ENCODE measurements at places on chromosomes 11 and 22.

DNA sequence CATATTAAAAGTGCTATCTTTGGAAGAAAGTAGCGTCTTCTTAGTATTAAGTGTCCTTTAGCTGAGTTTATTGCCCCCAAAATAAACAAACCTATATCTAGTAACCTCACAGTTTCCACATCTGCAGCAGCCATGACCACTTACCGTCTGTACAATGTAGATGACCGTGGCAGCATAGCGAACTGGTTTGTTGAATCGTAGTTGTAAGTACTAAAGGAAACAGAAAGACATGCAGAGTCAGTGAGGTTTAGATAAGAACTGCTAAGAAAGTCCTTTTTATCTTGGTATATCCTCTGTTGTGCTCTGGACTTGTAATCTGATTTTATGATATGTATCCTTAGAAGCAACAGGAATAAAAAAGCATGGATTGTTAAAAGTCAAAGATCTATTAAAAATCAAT is 9.4 kb downstream of the SLC5A12 start:
- no peak for DNase-seq

DNA sequence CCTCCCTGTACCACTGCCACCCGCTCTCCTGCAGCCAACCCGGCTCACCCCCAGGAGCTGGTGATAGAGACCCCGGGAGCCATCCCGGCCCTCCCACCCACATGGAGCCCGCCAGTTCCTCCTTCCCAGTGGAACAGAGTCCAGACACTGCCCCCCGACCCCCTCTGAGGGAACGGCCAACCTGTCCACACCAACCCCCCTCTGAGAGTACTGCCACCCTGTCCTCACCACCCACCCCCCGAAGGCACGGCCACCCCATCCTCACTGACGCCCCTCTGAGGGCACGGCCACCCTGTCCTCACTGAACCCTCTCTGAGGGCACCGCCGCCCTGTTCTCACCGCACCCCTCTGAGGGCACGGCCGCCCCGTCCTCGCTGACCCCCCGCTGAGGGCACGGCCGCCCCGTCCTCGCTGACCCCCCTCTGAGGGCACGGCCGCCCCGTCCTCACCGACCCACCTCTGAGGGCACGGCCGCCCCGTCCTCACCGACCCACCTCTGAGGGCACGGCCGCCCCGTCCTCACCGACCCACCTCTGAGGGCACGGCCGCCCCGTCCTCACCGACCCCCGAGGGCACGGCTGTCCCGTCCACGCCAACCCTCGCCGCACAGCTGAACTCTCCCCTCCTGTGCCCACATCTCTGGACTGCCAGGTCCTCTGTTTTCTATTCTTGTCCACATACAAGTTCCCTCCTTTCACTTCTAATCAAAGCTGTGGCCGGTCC is 18.0 kb downstream of the TOLLIP start:
- DNase-seq = no peak

- DNase-seq = peak; percentile 45
These were observed 77.2 kb upstream of the AKIP1 start for GRCh38 chr11:8833568-8834315.

DNA sequence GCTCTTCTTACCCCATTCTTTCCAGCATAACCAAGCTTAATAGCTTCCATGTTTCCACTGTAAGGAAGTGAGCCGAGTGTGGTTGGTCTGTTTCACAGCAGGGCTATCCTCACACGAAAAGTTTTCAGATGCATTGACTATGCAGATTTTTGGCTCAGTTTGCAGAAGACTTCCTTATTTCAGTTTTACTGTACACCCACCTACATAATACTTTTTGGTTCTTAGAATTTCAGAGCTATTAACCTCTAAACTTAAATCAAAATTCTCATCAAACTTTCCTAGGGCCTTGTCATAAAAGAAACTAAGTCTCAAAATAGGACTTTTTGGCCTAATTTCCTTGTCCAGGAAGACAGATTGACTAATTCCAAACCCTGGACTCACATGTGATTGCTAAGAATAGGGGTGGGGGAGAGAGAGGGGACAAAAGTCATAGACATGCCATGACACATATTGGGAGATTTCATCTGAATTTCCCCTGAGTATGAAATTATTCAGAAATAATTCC is 7.3 kb upstream of the EHF start:
- peak; percentile 93 for DNase-seq

GRCh38 chr11:46899501-46900025 is 18.8 kb downstream of the LRP4 start:
- no peak for DNase-seq

- peak; percentile 56 for DNase-seq
These were observed 23.5 kb downstream of the SPATA19 start for GRCh38 chr11:133821776-133822175.

DNA sequence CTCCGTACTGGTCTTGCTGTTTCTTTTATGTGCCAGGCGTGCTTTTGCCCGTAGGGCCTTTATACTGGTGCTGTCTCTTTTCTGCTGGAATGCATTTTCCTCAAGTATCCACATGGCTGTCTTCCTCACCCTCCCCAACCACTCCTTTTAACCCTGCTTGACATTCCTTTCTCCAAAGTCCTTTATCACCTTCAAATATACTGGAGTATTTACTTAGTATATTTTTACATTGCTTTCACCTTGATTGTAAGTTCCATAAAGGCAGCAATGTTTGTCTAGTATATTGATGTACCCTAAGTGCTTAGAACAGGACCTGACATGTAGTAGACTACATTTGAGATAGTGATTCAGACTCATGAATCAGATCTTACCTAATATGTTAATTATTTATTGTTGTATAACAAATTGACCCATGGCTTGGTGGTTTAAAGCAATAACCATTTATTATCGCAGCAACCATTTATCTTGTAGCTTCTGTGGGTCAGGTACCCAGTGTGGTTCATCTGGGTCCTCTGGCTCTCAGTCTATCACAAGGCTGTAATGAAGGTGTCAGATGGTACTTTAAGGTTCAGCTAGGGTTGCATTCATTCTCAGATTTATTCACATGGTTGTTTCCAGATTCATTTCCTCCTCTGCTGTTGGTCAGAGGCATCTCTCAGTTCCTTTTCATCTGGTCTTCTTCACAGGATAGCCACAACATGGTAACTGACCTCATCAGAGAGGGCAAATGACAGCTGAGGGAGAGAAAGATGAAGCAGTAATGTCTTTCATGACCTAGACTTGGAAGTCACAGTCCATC is 34.2 kb downstream of the DDX10 start:
- peak; percentile 51 for DNase-seq

- peak; percentile 67 for DNase-seq
These were observed 5.4 kb downstream of the TNRC6B start for GRCh38 chr22:40183029-40183581.

DNA sequence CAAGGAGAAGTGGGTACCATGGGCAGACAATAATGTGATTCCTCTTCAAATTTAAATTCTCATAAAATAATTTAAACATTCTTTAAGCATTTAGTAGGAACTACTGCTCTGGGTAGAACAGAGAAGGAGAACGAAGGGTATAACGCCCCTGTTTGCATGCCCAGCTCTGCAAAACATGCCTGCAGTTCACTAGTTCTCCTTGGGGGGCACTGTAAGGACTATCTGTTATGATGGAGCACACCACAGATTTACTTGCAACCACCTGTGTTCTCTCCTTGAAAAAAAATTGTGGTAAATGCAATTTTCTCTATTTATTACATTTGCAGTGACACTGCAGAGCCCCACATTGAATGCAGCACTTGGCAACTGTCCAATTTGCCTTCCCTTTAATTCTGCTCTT is 100.3 kb downstream of the GUCY1A2 start:
- no peak for DNase-seq

All from MV-4-11 (cell line).